ENCODE measurements at places on chromosomes 4 and X.
A peak's percentile ranks its signal among the peaks of the same experiment; 100 is the strongest.

DNA sequence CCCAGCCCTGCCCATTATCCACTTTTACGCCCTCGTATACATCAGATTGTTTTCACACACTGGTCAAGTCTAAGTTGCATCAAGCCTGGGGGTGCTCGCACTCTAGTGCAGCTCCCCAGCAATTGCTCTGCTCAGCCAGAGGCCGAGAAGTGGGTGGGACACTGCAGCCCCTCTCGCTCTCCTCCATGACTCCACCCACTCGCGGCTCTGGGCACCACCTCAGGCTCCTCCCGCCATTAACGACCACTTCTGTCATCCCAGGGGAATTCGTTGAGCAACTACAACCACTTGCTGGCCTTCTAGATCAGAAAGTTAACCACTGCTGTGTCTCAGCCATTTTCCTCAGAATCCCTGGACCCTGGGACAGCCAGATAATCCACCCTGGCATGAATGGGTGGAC, 53.6 kb downstream of the ETNPPL start:
- DNase-seq, result no peak

- no peak for DNase-seq
These were observed 56.4 kb upstream of the NFKB1 start for GRCh38 chr4:102444752-102445151.

GRCh38 chrX:153628129-153628528, 18.9 kb upstream of the DUSP9 start:
- no peak for DNase-seq

GRCh38 chrX:149939655-149939904, 1.3 kb upstream of the EOLA2 start:
- no peak for DNase-seq

DNA sequence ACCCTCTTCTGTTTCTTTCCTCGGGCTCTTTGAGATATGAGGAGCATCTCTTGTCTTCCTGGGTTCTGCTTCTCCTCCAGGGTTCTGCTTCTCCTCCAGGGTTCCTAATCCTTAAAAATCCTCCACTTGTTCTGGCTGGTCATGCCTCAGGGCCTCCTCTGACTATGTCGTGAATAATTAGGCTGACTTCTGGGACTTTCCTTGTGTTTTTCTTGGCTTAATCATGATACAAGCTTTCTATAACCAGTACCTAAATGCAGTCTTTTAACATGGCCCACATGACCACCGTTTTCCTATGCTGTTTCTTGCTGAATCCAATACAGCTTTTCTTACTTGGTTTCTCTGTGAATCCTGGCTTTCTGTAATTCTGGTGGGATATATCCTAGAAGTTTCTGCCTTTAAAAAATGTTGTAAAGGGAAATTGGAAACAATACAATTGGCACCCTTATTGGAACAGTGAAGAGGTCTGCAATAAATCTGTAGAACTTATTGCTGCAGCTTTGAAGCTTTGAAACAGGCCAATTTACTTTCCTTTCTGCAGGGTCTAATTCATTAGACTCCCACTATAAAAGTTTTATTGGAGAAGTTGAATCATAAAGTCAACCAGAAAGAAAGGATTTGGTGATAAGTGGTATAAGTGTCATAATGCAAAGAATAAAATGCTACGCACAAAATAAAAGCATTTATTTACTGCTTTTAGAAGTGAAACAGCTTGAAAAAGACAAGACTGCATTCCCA, 213.1 kb downstream of the UGT8 start:
- no peak for DNase-seq

DNA sequence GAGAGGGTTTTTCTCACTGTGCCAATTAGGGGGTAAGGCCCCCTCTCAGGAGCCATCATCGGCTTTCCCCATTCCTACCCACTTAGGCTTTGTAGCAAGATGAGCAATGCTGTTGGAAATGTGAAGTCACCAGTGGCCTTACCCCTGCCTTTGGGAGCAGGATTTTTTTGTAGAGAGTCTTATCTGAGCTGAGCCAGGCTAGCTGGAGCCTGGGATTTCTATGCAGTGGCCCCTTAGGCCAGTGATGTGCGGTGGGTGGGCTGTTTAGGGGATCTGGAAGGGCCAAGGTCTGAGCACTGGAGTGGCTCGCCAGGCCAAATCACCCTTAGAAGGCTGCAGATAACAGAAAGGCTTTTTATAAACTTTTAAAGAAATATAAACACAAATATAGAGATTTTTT, 4.2 kb downstream of the CXorf65 start:
- no peak for DNase-seq

DNA sequence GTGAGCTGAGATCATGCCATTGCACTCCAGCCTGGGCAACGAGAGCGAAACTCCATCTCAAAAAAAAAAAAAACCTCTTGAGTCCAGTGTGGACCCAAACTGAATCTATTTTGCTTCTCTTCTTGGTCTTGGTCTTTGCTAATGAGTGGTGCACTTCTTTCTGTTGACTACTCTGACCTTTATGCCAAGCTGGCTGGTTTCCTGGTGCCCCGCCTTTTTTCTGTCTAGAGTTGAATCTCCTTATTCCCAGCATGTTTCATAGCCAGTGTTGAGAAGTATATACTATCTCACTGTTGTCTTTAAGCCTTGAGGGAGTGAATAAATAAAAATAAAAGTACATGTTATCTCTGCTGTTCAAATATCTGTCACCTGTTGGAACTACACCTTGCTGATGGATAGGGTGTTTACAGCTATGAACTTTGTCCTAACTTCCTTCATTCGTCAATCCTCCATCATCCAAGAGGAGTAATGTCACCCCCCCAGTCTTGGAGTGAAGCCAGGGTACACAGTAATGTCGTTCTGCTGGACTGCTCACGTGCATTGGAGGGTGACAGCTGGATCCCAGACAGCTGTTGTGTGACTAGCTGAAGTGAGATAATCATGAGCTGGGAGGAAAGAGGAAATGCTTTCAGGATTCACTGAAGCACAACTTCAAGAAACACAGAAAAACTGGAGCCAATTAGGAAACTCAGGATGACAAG, 99.3 kb upstream of the PRKG2 start:
- peak; percentile 78 for DNase-seq

Data from NCI-H2081 (cell line).